Stimulated activated CD4-positive, alpha-beta T cell treated with anti-CD3 and anti-CD28 coated beads, Interleukin-1b, Interleukin-23, amount 100 ng/mL, for 48 hours (primary cell): ENCODE measurements at places on chromosomes 5 and 9.

DNA sequence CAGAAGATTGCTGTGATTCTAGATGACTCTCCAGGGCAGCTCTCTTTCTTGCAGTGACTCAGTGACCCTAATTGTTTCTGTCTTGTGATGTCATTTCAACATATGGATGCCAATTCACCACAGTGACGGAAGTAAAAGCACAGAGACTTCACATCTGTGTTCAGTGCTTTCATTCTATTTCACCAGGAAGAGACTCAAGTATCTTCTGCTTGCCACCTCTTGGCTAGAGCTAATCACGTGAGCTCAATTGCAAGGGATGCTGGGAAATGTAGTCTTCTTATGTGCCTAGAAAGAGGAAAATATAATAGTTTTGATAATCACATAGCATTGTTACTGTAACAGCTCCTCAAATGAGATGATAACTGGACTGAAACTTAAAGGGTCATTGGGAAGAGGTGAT, 453.3 kb upstream of the KLF4 start:
- no peak for DNase-seq

- no peak for DNase-seq
Measured at GRCh38 chr5:150230842-150231241, 41.0 kb downstream of the SLC6A7 start.

DNA sequence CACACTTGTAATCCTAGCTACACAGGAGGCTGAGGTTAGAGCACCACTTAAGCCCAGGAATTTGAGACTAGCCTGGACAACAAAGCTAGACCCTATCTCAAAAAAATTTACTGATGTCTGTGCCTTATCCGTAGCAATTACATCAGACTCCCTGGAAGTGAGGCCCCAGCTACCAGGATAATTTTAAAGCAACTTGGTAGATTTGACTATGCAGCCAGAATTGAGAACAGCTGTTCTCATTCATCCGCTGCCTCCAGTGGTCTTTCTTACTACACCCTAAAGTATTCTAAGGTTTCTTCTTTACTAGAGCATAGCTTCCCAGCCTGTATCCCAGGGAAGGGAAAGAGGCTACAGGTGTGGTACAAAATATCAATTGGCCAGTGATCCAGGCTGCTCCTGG, 20.4 kb upstream of the C9orf152 start:
- DNase-seq, result no peak

GRCh38 chr5:166369807-166370206, 1921.6 kb upstream of the WWC1 start:
- no peak for DNase-seq
